ENCODE measurements at places on chromosomes 6 and 20. TPM values are rescaled to one million over a fixed set of nuclear protein-coding genes. Genes with fewer than 3 reads are reported as not detected.

DNA sequence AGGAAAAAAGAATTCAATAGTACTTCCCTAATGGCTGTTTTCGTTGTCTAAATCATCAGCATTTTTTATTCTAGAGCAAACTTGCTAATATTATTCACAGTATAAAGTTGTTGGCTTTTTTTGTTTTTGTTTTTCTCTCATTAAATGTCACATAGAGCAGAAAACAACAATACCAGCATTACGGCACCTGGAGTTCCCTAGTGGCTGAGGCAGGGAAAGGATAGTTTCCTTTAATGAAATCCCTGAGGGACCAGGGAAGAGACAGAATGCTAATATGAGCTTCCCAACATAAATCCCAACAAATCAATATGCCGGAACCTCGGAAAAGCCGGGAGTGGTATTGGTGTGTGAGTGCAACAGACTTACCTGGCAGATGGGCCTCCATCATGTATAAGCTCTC lies 235.2 kb upstream of the ASCC3 start:
- no peak overlapping the region for H3K4me3 ChIP-seq
- DNase-seq = no peak
- no peak overlapping the region for H3K27ac ChIP-seq

DNA sequence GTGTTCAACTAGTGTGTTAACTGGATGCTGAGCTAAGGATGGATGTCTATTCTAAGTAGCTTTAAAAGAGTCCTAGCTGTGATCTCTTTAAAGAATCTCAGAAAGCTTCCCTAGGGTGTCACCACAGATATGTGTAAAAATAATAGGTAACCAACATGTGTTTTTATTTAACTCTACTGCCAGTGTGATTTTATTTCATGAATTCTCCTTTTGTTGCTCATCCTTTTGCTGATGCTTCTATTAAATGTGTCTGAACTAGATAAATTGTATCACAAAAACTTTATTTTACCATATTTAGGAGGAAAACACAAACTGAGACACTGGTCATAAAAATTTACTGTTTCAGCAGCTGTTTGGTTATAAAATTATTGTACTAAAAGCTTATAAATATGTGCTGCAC lies 809.4 kb upstream of the CITED2 start:
- H3K27ac ChIP-seq = no peak overlapping the region
- H3K4me1 ChIP-seq = no peaks in the 10 kb centered on the region
- no peaks in the 10 kb centered on the region for H3K27me3 ChIP-seq
- DNase-seq = no peak

DNA sequence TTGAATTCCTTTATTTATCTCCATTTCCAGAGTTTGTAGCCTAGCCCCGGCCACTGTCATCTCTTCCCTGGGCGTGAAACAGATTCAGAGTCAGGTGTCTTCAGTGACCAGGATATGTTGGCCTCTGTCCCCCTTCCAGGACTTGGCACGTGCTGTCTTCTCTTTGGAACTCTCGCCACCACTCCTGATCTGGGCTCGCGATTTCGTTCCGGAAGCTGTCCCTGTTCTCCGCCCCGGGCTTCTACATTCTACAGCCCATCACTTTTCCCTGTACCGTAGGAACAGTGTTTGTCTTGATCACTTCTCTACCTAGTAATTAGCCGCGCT lies 739 bp downstream of the GSS start:
- no peaks in the 10 kb centered on the region for H3K27me3 ChIP-seq
- H3K4me3 ChIP-seq = peak overlapping the region; percentile 66
- no peaks in the 10 kb centered on the region for H3K36me3 ChIP-seq

GRCh38 chr20:43953919-43954592 lies 39.4 kb downstream of the TOX2 start:
- peaks cover 5% of the 10 kb centered on the region for H3K4me1 ChIP-seq
- no peaks in the 10 kb centered on the region for H3K36me3 ChIP-seq
- no peak for DNase-seq
- no peaks in the 10 kb centered on the region for H3K27me3 ChIP-seq
- H3K27ac ChIP-seq = no peak overlapping the region

Gene FAM209B
- 0.27 TPM for polyA plus RNA-seq

Gene PSORS1C1
- 31.3 TPM for polyA plus RNA-seq

DNA sequence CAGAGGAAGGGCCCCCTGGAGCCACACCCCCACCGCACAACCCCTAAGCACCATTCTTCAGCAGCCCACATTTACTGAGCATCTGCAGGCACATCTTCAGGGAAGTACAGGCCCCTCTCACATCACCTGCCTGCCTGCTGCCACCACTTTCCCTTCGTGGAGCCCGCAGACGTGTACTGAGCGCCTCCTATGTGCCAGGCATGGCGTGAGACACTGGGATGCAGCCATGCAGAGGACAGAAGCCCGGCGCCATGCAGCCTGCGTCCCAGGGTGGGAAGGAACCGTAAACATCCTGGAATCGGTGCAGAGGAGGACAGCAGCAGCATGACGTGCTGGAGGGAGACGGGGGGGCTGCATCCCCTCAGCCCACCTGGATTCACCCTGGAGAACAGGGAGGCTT lies 78.1 kb downstream of the GRM4 start:
- H3K27me3 ChIP-seq = peaks cover 32% of the 10 kb centered on the region
- peak; percentile 5 for DNase-seq
- no peak overlapping the region for H3K27ac ChIP-seq
- H3K4me1 ChIP-seq = no peaks in the 10 kb centered on the region
- no peak overlapping the region for H3K4me3 ChIP-seq
- no peaks in the 10 kb centered on the region for H3K36me3 ChIP-seq

Gene SRXN1
- polyA plus RNA-seq = 9.5 TPM

- DNase-seq = no peak
- H3K36me3 ChIP-seq = no peaks in the 10 kb centered on the region
- H3K4me1 ChIP-seq = no peaks in the 10 kb centered on the region
- no peak overlapping the region for H3K27ac ChIP-seq
- no peaks in the 10 kb centered on the region for H3K27me3 ChIP-seq
These were observed 14.4 kb upstream of the RIN2 start for GRCh38 chr20:19743640-19743995.

GRCh38 chr20:31593221-31594001 lies 11.7 kb upstream of the ID1 start:
- H3K4me3 ChIP-seq = no peak overlapping the region
- H3K27ac ChIP-seq = peak overlapping the region; percentile 92
- peaks cover 8% of the 10 kb centered on the region for H3K4me1 ChIP-seq
- peak; percentile 87 for DNase-seq
- no peaks in the 10 kb centered on the region for H3K27me3 ChIP-seq
- no peaks in the 10 kb centered on the region for H3K36me3 ChIP-seq

DNA sequence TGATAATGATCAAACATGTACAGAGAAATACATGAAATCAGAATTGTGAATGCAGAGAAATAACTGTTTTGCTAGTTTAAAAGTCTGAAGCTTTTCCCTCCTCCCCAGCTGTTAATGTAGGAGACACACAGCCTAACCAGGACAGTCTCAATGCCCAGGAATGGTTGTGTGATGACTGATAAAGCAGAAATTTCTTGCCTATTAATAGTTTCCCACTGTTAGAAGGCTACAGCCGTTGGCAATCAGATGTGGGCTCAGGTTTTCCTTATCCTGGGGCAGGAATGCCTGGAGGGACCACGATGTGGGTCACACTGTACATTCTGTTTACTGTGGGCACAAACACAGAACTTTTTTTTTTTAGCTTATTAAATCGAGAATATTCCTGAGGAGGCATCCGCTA lies 1.9 kb downstream of the PPP1R3D start:
- H3K4me3 ChIP-seq = no peak overlapping the region
- H3K27me3 ChIP-seq = no peaks in the 10 kb centered on the region
- H3K36me3 ChIP-seq = no peaks in the 10 kb centered on the region
- no peak overlapping the region for H3K27ac ChIP-seq
- no peak for DNase-seq
- peaks cover 9% of the 10 kb centered on the region for H3K4me1 ChIP-seq

DNA sequence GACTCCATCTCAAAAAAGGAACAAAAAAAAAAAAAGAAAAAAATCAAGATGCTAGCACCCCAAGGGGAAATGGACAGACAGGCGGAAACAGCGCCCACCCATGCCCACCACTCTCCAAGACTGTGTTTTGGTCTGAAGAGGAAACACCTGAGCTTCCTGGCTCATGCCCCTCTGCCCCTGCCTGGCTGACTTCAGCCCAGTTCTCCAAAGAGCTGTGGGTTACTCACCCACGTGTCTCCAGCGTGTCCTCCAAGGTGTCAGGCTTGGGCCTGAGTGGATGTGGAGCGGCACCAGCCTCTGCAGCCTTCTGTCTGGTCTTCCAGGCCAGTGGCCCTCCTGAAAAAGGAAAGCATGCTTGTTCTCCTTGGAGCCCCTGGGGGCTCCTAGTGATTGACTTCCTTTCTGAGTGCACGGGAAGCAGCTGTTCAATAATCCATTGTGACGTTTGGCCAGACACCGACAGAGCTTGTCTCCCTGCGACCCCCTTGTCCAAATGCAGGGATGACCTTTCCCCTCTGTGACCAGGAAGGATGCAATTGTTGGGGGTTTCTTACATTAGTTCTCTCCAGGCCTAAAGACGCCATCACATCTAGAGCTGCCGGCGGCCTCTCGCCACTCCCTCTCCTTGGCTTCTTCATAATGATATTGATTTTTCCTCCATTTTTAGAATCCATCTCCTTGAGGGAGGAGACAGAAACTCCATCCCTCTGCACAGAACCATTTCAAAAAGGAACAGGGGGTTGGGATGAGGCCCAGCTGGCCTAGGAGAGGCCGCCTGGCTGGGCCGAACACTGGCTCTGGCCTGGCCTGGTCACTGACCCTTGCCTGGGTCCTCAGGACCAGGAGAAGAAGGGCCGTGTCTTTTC lies 58.4 kb downstream of the ADNP start:
- DNase-seq = no peak
- H3K4me3 ChIP-seq = no peak overlapping the region
- H3K27ac ChIP-seq = no peak overlapping the region

Gene TRIM15
- 122 TPM for polyA plus RNA-seq

DNA sequence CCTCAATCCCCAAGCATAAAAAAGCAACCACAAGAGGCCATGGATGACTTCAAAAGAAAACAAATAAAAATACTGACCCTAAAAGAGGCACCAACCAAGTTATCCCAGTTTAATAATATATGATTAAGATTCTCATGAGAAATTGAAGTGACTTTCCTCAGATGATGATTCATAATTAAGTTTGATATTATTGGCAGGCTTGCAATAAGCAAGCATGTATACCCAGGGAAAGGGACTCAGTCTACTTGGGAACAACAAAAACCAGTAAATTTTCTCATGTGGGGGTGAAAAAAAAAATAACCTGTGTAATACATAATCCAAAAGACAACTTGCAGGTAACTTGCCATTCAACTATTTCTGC lies 19.6 kb downstream of the JAG1 start:
- H3K4me1 ChIP-seq = peaks cover 16% of the 10 kb centered on the region
- H3K36me3 ChIP-seq = peaks cover 14% of the 10 kb centered on the region
- no peak overlapping the region for H3K27ac ChIP-seq
- H3K27me3 ChIP-seq = no peaks in the 10 kb centered on the region
- H3K4me3 ChIP-seq = no peak overlapping the region
